Mucosa of descending colon (tissue), 3 donors: ENCODE measurements at places on chromosomes 5 and 9.

- DNase-seq: no peak
These were observed 64.8 kb downstream of the UNC13B start for GRCh38 chr9:35226651-35227050.

DNA sequence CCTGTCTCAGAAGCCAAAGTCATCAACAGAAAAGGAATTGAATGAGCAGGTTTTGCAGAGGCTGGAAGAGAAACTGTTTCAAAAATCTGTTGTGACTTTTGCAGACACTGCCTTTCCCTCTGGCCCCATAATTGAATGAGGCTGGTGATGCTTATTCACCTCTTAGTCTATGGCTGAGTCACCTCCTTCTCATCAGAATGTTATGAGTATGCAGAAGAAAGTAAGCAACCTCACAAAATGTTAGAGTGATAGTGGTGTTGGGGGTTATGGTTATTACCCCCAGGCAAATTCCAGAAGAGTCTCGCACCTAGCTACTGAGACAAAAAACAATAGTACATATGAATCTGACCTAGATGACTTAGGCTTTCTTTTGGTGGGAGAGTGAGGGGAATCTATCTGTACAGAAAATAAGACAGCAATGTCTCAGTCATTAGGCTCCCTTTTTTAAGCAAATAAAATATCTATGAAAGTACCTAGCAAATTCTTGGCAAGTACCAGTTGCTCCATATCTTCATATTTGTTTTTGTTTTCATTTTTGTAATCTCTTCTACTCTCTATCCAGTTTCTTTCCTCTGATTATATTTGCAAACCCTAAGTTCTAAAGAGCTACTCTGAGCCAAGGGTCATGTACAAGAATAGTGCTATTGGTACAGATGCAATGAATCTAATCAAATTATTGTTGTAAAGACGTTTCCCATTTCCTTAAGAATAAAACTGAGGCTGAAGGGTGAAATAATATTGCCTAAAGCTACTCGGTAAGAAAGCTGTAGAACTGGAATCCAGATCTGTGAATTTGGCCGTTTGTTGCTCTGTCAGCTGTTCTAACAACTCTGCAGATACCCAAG, 498.1 kb upstream of the TNC start:
- no peak for DNase-seq

DNA sequence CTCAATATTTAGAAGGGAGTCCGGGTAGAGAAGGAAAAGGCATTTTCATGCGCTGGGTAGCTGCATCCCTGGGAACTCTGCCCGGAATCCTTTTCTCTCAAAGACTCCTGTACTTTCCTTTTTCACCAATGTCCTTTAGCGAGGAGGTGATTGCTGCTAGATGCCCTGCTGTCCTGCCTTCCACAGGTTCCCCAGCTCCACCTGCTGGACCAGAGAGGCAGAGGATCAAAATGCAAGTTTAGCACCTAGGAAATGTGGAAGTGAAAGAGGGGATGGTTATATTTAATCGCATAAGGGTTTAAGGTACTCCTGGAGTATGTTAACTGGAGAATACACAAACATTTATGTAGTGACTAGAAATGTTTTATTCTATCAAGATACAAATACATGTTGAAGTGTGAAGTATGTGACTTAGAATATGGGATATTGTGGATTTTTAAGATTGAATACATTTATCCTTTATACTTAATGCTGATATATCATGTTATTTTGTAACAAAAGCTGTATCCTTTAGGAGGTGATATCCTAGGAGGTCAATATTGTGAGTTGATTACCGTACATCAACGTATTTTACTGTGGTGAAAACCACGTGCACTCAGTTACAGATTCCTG, 145.7 kb downstream of the ARHGAP26 start:
- DNase-seq: no peak

- no peak for DNase-seq
These were observed 95.9 kb upstream of the SPRY4 start for GRCh38 chr5:142420561-142421227.

- DNase-seq: no peak
These were observed 13.2 kb downstream of the CMYA5 start for GRCh38 chr5:79702606-79703380.

DNA sequence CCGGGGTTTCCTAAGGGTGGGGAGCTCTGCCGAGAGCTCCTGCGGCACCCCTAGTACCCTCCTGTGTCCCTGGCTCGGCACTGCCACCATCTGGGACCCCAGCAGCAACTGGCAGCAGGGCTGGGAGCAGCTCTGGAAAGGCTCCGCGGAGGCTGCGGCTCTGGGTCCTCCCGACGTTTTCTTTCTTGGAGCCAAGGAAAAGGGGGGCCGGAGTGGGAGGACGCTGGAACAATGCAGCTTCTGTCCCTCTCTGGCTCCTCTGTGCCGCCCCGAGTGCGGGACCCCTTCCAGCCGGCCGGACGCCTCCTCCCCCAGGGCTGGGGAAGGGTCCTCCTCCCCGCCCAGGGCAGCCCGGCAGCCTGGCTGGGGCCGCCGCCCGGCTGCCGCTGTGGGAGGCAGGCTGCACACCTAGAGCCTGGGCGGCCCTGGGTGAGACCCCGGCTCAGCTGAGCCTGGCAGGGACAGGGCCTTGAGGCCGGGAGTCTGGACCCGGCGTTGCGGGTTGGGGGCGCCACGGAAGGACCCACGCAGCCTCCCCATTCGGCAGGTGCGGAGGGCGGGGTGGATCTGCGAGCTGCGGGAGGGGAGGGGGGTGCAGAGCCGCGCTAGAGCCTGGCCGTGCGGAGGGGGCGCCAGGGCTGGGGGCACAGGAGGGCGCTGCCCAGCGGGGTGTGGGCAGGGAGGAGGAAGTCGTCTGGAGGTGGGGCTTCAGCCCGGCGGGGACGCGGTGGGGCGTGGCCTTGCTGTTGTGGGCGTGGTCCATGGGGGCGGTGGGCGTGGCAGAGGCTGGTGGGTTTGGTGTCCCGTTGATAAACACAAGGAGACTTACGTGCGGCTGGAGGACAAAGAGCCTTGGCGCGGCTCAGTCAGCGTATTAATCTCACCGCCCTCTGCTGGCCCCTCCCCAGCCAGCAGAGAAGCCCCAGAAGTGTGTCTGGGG, 15.1 kb downstream of the GPSM1 start:
- peak; percentile 88 for DNase-seq

- DNase-seq: peak; percentile 58
These were observed 601.8 kb downstream of the CCDC171 start for GRCh38 chr9:16154521-16155078.

DNA sequence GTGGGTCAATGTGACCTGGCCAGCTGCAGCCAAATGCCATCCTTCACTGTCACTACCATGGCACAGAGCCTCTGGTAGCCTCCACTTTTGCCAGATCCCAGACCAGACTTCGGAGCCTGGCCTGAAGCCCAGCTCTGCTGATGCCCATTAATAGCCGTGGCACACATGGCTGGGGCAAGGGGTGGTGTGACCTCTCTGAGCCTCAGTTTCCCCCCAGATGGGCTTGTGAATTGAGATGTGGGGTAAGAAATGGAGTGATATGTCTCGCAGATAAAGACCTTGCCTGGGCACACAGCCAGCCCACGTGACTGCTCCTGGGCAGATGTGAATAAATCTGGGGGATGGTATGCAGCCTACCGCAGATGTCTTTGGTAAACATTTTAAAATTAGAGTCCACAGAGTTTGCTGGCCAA, 13.9 kb downstream of the SUSD3 start:
- no peak for DNase-seq

DNA sequence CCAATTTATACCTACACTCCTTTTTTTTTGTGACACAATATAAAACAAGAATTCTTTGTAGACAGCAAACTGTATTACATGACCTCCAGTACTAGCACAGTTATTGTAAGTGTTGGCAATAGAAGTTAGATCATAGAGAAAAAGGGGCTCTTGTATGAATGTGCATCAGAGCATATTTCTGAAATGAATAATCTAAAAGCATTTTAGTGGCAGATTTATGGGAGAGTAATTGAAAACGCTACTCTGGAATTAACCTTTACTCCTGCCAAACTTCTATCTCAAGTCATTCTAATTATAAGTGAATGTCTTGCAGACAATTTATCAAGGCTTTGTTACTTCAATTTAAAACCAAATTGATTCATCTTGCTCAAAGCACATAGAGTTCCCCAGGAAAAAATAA, 968.1 kb downstream of the TAF11L14 start:
- DNase-seq: no peak

DNA sequence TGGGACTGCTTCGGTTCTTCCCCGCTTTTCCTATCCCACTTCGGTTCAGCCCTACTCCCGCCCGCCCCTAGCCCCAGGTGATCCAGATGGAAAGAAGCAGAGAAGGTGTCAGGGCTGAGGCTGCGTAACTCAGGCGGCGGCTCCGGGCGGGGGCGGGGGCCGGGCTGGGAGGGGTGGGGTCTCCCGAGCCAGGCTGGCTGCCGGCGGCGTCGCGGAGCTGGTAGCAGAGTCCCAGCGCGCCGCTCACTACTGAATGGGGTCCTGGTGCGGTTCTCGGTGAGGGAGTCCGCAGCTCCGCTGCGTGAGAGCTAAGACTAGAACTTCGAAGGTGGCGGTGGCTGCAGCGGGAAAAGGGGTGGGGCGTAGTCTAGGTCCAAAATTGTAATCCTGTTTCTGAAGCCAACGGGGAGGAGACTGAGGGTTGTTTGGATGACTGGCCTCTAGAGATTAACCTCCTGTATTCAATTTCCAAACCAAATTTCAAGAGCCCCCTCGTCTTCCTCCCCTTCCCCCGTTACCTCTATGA, 1.4 kb downstream of the PRR16 start:
- peak; percentile 25 for DNase-seq

GRCh38 chr5:137446151-137446550, 53.0 kb downstream of the SPOCK1 start:
- DNase-seq: no peak

DNA sequence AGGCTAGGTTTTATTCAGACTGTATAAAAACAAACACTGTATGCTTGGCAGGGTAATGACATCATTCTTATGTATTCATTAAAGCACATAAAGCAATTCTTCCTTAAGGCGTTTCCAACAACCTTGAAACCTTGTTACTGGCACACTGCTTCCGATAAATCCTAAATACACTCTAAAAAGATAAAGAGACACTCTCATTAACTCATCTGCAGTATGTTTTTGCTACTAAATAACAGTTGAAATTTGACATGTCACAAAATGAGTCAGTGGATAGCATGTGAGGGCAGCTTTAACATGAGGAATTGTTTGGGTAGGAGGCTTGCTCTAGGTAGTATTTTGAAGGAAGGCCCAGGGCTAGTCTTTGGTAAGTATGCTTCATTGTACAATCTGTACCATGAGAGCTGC, 13.7 kb downstream of the YIPF5 start:
- no peak for DNase-seq

DNA sequence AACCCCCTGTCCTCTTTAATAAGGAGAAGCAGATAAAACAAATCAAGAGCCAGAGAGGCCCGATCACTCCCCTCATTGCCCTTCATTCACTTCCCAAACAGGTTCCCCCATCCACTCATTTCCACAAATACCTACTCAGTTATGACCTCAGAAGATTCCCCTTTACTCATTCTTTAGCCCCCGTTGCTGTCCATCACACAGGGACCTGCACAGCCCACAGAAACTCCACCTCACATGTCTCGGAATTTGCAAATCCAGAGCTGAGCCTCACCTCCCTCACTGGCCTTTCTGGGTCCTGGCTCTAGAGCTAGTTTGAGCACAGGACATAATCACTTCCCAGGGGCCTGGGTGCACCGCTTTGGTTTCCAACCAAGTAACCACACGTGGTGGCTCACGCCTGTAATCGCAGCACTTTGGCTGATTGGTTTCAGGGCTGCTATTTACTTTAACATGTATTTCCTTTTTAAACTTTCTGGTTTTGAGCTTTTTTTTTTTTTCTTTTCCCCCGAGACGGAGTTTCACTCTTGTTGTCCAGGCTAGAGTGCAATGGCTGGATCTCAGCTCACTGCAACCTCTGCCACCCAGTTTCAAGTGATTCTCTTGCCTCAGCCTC, 17.8 kb downstream of the ATP6V0E1 start:
- DNase-seq: no peak

DNA sequence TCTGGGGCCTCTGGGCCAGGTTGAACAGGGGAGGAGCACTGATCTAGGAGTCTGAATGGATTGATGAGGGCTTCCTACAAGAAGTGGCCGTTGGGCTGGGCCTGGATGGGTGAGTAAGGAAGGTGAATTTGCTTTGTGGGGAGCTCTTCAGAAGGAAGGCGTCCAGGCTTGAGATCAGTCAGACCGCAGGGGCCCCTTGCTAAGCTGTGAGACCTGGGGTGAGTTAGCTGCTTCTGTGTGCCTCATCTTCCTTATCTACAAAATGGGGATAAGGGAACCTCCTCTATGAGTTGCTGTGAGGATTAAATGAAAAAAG, 1.1 kb upstream of the SYNPO start:
- DNase-seq: no peak

- no peak for DNase-seq
These were observed 18.2 kb downstream of the VLDLR start for GRCh38 chr9:2639786-2640185.

DNA sequence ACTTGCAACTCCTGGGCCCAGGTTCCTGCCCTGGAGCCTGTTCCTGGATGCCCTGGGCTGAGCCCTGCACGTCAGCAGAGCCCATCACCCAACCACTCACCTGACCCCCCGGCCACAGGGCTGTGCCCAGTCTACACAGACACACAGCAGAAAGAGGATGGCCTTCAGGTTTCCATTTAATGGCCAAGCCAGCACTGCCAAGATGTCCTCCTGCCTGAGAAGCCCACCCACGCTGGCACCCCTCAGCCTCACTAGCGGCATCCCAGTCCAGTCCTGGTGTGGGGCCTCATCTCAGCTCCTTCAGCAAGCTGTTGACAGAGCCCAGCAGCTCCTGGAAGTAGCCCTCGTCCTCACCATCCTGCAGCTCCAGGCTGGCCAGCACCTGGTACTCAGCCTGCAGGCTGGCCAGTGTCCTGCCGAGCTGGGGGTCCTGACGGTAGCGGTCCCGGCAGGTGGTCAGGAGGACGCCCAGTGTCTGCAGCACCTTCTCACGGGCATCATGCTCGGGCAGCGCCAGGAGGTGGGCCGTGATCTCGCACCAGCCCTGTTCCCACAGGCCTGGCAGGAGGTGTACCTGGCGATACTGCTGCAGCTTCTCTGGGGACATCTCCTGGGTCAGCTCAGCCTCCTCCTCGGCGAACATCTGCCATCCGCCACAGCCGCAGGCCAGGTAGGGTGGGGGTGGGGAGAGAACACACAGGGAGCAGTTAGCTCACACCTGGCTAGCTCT, 71.9 kb upstream of the LRRTM2 start:
- no peak for DNase-seq

GRCh38 chr5:178431063-178431781, 159.0 kb downstream of the COL23A1 start:
- DNase-seq: no peak

- peak; percentile 73 for DNase-seq
These were observed 30.6 kb downstream of the TTC39B start for GRCh38 chr9:15276328-15276938.

GRCh38 chr5:173204185-173204979, 30.6 kb downstream of the NKX2-5 start:
- DNase-seq: no peak
